Right renal pelvis (tissue), 4 donors: ENCODE measurements at places on chromosomes 4 and X. TPM values are rescaled to one million over a fixed set of nuclear protein-coding genes. Genes with fewer than 3 reads are reported as not detected.

DNA sequence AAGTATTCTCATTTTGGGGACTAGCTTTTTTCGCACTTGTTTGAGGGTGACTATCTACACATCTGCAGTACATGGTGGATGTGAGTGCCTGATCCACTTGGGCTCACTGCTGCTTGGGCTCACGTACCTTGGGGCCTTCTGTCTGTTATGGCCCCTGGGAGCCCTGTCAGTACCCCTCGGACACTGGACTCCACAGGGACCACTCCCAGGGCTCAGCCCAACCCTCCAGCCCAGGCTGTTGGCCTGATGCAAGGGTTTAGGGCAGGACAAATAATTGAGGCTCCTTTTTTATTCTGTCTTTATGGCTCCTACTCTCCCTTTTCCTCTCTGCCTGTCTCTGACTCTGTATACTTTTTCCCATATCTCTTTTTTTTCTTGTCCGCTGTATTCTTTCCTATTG, 32.7 kb upstream of the MSN start:
- DNase-seq: no peak

DNA sequence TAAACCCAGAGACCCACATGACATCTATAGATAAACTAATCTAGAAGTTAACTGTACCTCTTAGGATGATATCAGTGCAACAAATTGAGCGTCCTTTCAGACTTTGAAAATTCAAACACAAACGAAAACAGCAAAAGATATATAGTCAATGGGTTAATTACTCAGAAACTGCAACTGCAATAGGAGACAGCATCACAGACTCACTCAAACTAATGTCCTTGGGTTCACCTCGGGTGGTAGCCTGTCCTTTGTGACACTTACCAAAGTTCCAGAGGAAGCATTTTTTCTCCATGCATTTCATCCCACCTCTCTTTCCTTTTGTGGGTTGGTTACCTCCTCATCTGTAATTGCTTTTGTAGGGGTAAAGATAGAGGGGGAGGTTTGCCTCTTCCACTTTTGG, 9.7 kb downstream of the GC start:
- DNase-seq: no peak

DNA sequence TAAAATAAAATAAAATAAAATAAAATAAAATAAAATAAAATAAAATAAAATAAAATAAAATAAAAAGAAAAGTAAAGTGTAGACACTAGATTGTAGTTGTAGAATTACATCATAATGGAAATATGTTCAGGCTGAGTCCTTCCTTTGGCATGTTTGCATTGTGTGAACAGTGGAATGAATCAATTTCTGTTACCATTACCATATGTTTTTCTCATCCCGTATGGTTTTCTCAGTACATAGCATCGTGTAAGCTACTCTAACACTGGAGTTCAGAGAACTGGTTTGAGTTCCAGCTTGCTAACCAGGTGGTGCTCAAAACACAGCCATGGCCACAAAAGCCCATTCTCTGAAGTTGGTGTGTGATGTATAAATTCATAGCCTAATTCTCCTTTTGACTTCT, 45.9 kb downstream of the USP11 start:
- DNase-seq: no peak

Gene GPRASP3
- 19.5 TPM for polyA plus RNA-seq

DNA sequence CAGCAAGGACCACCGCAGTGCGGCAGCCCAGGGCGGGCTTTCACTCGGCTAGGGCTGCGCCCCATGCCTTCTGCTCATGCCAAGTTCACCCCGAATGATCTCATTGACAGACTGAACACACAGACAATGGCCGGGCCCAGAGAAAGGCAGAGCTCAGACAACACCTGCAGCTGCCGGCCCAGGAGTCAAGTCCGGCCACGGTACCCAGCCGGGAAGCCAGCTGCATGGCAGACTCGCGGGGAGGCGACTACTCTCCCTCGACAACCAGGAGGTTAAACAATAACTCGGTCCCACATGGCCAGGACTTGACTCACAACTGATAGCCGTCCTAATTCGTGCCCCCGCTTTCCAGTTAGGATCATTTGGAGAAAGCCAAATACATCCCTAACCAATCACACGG, 50.4 kb downstream of the ABLIM2 start:
- no peak for DNase-seq

Gene ZXDA
- polyA plus RNA-seq: 5.2 TPM

DNA sequence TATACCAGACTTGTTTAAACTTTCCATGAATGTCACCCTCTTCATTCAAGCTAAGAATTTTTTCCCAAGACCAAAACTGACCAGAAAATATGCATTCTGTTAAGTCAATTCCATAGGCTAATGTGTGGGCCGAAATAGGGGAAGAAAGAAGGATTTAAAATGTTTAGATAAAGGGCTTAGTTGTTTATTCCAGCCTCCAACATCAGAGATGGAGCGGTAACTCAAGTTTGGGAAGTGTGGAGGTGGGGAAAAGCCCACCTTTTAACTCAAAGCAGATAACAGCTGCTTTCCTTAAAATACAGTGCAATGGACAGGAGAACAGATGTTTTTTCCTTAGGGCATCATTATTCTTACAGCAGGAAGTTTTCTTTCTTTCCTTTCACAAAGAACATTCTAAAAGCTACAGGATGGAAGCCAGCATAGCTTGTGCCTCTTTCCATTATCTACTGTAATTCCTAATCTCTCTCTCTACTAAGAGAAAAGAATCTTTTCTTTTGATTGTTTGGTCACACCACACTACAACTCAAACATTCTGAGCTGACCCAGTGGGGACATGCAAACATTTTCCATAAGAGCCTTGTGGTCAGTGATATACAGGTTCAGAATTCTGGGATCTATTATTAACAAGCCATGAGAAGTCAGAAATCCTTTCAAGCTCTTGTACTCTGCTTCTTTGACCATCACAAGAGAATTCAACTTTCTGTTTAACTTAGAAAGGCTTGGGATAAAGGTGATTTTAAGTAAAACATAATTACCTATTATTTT, 101.6 kb downstream of the PDE5A start:
- DNase-seq: no peak

Gene SLC26A1
- polyA plus RNA-seq: 8.3 TPM

Gene TMEM129
- polyA plus RNA-seq: 40.5 TPM

DNA sequence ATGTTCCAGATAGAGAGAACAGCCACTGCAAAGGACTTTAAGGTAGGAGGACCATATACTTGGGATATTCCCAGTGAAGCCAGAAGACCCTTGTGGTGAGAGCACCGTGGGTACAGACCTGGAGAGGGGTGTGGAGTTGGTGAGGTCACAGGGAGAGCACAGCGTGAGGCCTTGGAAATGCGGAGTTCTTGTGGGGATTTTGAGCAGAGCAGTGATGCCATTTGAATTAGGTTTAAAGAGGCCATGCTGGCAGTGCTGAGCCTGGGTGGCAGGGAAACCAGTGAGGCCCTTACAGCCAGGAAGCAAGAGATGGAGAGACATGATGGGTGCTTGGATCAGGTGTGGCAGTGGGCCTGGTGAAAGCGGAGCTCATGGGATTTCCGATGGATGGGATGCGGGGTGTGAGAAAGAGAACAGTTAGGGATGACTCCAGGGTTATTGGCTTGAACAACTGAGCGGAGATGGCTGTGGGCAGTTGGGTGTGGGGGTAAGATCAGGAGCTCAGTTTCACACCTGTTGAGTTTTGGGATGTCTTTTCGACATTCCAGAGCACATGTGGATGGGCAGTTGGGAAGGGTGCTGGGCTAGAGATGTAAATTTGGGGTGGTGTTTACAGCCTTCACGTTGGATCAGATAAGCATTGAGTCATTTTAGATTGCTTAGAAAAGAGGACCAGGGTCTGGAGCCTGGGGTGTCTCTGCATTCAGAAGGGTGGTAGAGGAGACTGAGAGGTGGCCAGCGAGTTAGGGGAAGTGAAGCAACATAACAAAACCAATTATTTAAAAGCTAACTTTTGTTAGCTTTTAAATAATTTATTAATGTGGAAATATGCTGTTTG, 68.9 kb downstream of the TMEM131L start:
- no peak for DNase-seq

Gene HGFAC
- polyA plus RNA-seq: 1.1 TPM
